MCF 10A (cell line): ENCODE measurements at places on chromosomes 6 and 20. TPM values are rescaled to one million over a fixed set of nuclear protein-coding genes. Genes with fewer than 3 reads are reported as not detected.

SUPT3H gene
- 12.7 and 14.4 TPM in 2 replicates for total RNA-seq

DAAM2 gene
- not detected in 2 replicates for total RNA-seq

TOX2 gene
- 2.4 and 2.7 TPM in 2 replicates for total RNA-seq

RXRB gene
- total RNA-seq, result 29.6 and 35.1 TPM in 2 replicates

GRIK2 gene
- 0.89 and 2.5 TPM in 2 replicates for total RNA-seq

ANKRD66 gene
- total RNA-seq, result not detected in 2 replicates

CST7 gene
- total RNA-seq, result not detected in 2 replicates

MMP24OS gene
- total RNA-seq, result 43.2 and 52.2 TPM in 2 replicates

TRAPPC3L gene
- not detected in 2 replicates for total RNA-seq

FOXA2 gene
- 1.1 and 1.4 TPM in 2 replicates for total RNA-seq

FBXO30 gene
- total RNA-seq, result 10.6 and 10.9 TPM in 2 replicates

SLC22A2 gene
- total RNA-seq, result not detected in 2 replicates

TMEM200A gene
- not detected in 2 replicates for total RNA-seq

NT5E gene
- total RNA-seq, result 112 and 121 TPM in 2 replicates

ADGRB3 gene
- total RNA-seq, result not detected in 2 replicates

ATP9A gene
- 7.3 and 16.4 TPM in 2 replicates for total RNA-seq

ATAT1 gene
- 6.4 and 8.6 TPM in 2 replicates for total RNA-seq

DEFB121 gene
- total RNA-seq, result not detected in 2 replicates

C20orf141 gene
- total RNA-seq, result not detected in 2 replicates

PPP1R10 gene
- total RNA-seq, result 103 and 209 TPM in 2 replicates

OR2J3 gene
- total RNA-seq, result not detected in 2 replicates

CALHM5 gene
- not detected in 2 replicates for total RNA-seq

SEMG1 gene
- not detected in 2 replicates for total RNA-seq

EFCAB8 gene
- total RNA-seq, result not detected in 2 replicates

DOP1A gene
- 25.8 and 31.3 TPM in 2 replicates for total RNA-seq

SAMD10 gene
- total RNA-seq, result 4.4 and 4.5 TPM in 2 replicates

CSE1L gene
- 65.2 and 101 TPM in 2 replicates for total RNA-seq
